ENCODE measurements at places on chromosomes 3 and 15. TPM values are rescaled to one million over a fixed set of nuclear protein-coding genes. Genes with fewer than 3 reads are reported as not detected.
A peak's percentile ranks its signal among the peaks of the same experiment; 100 is the strongest.

PLD1 gene
- 35.7 TPM for polyA plus RNA-seq

ITPKA gene
- 0.14 TPM for polyA plus RNA-seq

CNTN3 gene
- 0.08 TPM for polyA plus RNA-seq

VIPR1 gene
- polyA plus RNA-seq, result 5.2 TPM

MST1R gene
- 2.4 TPM for polyA plus RNA-seq

DNA sequence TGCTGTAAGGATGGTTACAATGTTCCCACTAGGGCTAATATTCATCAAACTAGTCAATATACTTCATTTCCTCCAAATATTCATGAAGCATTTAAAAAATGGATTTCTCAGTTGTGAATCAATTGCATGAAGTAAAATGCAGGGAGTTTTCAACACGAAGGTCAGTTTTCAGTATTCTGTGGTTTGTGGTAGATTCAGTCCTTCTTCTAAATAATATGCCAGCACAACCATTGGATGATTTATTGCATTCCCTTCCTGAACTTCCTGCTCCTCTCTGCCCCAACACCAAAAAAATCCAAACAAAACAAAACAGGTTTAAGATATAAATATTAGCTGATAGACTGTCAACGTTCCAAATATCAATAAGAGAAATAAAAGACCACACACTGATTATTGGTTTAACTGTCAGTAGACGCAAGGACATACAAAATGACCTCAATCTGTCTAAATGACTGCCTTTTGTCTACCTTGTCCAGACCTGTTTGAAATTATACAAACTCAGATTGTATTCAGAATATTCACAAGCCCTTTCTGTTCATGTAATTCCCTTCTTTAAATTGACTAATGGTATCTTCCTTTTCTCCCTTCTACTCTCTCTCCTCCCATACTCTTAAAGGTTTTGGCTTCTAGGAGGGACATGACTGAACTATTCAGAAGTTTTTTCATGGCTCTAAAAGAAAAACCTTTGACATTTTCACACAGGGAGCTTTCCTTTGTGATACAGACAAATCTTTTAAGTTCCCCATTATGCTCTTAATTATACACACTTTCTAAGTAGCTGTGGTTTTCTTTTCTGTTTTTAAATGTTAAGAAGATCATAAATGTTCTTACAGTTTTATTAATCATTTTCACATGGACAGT, 92.6 kb upstream of the STT3B start:
- DNase-seq, result no peak

DNA sequence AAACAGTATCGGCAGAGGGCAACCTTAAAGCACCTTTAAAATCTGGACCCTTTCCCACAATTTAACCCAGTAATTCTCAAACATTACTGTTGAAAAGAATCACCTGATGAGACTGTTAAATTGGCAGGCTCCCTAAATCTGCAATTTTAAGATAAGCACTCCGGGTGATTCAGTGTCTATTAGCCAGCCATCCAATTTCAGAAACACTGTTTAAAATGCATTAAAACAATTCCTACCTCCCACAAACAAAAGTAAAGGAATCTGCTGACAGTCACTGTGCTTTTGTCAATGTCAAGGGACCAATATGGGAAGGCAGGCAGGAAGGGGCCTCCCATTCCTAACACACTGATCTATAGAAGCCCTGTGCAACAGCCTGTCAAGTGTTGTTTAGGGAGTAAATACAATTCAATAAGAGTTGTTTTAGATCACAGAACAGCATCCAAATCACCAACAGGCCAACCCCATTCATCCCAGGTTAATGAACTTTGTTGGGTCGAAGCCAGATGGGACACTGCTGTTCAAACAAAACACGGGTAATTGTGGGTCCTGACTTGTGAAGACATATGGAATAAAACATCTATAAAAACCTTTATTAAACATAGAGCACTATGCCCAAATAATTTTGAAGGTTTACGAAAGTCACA, 21.4 kb downstream of the SIAH2 start:
- DNase-seq, result no peak

DNA sequence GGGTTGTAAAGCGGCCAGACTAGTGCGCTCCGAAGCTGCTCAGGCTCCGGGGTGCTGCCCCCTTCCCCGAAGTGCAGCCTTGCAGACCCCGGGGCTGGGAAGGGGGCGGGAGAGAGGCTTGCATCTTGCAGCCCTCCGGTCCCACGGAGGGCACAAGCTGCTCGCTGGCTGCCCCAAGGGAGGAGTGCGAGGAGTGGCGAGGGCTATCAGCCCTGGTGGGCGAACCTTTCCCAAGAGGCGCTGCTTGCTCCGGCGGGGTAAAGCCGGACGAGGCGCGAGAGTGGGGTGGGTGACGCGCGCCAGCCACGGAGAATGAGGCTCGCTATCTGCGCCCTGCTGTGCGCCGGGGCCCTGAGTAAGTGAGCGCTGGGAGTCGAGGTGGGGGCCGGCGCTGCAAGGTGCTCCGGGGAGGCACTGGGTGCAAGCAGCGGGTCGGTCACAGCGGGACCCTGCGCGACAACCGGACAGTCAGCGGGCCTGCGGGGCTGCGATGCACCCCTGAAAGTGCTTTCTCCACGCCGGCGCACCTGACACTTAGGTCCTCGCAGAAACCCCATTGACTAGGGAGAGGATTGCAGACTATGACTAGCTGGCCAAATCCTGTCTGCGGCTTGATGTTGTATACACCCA, 12.7 kb upstream of the TOPBP1 start:
- DNase-seq, result no peak

GRCh38 chr3:134155446-134155845, 95.2 kb downstream of the RYK start:
- DNase-seq, result no peak

GRCh38 chr15:78177447-78177873, 28.3 kb downstream of the IDH3A start:
- DNase-seq, result peak; percentile 26

GRCh38 chr3:46811615-46812236, 51.5 kb downstream of the MYL3 start:
- DNase-seq, result no peak

- peak; percentile 64 for DNase-seq
These were observed 3.4 kb downstream of the PARP9 start for GRCh38 chr3:122560680-122561079.

GRCh38 chr3:72519946-72520604, 328.2 kb downstream of the SHQ1 start:
- DNase-seq, result no peak

DNA sequence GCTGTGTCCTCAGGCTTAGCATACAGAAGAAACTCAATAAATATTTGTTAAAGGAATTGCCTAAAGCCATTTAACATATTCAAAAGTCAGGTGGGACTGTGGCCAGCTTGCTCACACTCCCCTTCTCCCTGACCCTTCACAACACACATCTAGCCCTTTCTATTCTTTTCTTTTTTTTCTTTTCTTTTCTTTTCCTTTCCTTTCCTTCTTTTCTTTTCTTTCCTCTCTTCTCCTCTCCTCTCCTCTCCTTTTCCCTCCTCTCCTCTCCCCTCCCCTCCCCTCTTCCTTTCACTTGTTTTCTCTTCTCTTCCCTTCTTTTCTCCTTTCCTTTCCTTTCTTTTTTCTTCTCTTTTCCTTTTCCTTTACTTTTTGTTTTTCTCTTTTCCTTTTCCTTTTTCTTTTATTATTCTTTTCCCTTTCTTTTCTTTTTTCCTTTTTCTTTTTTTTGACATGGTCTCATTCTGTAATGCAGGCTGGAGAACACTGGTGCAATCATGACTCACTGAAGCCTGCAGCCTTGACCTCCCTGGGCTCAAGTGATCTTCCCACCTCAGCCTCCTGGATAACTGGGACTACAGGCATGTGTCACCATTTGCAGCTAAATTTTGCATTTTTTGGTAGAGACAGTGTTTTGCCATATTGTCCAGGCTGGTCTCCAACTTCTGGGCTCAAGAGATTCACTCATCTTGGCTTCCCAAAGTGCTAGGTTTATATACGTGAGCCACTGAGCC, 377.8 kb downstream of the GRM7 start:
- no peak for DNase-seq

DNA sequence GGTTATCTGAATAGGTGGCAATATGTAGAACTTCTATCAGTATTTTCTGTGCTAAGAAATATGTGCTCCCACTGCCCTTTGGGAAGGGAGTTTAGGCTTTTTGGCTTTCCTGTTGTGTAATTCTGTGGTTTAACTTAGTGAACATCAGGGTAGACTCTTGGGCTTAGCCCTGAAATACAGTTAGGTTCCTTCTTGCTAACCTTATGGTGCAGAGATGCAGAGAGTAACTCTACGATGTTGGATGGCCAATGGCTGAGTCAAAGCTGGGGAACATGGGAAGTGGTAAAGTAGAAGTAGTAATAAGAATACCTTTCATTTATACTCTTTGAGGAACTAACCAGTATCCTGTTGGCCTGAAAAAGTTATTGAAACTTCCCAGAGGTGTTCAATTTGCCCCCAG, 80.8 kb upstream of the IL12A start:
- no peak for DNase-seq

GRCh38 chr3:184815046-184815930, 3.3 kb downstream of the VPS8 start:
- no peak for DNase-seq

DNA sequence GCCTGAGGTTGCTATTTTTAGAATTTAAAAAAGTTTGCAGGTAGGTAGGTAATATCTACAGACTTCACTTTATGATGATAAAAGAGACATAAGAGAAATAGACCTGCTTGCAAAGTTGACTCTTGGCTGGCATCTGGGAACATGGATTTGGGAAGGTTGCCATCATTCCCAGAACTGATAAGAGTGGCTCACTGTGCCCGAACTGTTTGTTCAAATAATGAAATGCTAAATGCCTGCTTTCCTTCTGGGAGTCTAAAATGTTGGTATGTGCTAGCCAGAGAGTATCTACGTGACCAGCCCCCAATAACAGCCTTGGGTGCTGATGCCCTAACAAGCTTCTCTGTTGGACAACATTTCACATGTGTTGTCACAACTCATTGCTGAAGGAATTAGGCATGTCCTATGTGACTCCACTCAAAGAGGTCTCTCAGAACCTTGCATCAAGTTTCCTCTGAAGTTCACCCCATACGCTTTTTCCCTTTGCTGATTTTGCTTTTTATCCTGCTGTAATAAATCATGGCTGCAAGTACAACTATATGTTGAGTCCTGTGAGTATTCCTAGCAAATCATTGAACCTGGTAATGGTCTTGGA, 95.5 kb downstream of the FHIT start:
- no peak for DNase-seq

- DNase-seq, result no peak
These were observed 31.7 kb downstream of the ATP2C1 start for GRCh38 chr3:130925628-130926027.

DNA sequence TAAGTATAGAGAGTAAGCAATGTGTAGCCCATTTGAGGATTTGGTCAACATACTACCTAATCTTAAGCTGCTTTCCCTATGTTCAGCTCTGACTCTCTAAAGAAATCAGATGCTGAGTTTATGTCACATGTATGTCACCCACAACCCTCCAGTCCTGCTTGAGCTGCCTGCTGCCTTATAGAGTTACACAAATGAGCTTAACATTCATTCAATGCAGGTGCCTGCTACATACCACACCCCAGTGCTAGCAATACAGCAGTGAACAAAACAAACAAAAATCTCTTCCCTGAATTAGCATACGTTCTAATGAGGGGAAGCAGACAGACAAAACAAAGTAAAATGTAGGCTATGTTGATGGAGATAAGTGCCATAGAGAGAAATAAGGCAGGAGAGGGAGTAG, 93.0 kb downstream of the HHLA2 start:
- DNase-seq, result no peak

Measured in endothelial cell of umbilical vein (primary cell).